ENCODE measurements at places on chromosomes 5 and 9.

- DNase-seq: no peak
These were observed 178.4 kb downstream of the PTPRD start for GRCh38 chr9:10434412-10434811.

DNA sequence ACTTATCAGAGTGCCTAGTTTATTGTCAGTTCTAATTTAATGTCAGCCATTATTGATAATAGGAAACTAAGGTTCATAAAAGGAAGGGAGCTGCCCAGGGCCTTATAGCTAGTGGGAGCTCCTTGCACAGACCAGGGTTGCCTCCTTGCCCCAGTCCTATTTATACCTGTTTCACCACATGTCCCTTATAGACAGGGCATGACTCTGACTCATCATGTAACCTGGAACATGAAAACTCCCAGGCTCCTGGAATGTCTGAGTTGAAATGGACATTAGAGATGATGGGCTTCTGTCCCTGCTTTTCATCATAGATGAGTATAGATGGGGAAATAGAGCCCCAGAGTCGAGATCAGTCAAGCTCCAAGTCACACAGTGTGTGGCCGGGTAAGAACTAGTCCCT lies 21.1 kb downstream of the FAT2 start:
- no peak for DNase-seq

GRCh38 chr5:26884481-26884880 lies 153.9 kb downstream of the CDH9 start:
- DNase-seq: no peak

DNA sequence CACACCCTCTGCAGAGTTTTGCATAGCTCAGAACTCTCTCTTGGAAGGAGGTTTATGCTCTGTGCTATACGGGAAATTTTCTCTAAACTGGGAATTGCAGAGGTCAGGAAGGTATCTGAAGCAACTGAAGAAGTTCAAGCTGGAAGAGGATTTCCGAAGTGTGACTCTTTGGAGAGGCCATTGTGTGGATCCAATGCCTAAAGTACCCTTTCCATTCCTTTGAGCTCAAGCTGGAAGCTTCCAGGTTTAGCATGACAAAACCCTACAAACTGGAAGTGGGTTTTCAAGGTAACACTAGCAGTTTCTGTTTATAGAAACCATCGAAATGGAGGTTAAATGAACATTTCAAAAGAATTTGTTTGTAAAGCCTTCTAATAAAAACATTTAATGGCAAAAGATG lies 187.1 kb downstream of the CFAP90 start:
- DNase-seq: no peak

GRCh38 chr5:133945568-133945967 lies 22.9 kb downstream of the C5orf15 start:
- DNase-seq: no peak

DNA sequence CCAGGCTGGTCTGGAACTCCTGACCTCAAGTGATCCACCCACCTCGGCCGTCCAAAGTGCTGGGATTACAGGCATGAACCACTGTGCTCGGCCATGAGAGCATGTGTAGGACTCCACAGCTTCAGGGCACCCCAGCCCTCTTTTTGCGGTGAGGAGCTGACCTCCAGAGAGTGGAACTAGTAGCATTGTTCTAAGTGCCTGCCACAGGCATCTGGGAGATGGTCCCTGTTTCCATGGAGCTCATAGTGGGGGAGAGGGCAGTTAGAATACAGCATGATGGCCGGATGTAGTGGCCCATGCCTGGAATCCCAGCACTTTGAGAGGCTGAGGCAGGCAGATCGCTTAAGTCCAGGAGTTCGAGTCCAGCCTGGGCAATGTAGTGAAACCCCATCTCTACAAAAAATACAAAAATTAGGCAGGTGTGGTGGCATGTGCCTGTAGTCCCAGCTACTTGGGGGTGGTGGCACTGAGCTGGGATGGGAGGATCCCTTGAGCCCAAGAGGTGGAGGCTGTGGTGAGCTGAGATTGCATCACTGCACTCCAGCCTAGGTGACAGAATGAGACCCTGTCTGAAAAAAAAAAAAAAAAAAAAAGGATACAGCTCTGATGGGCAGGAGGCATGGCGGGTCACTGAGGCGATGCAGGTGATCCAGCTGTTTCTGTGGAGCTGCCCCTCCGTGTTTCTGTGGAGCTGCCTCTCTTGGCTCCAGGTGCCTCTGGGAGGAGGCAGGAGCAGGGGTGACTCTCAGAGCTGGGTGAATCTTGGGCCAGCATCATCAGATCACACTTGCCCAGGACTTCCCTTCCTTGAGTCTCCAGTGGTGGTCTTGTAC lies 4.2 kb downstream of the ASS1 start:
- no peak for DNase-seq

- no peak for DNase-seq
These were observed 73.0 kb downstream of the OSTF1 start for GRCh38 chr9:75161116-75161857.

All from activated CD8-positive, alpha-beta memory T cell treated with anti-CD3 and anti-CD28 coated beads for 1 hour (primary cell).